ENCODE measurements at places on chromosomes 13 and 19.

GRCh38 chr13:33184112-33184490 lies 101.5 kb downstream of the STARD13 start:
- peak; percentile 36 for ATAC-seq

- ATAC-seq, result no peak
Measured at GRCh38 chr19:10510301-10510802, 6.9 kb downstream of the S1PR5 start.

- 0 out of 3 replicates have a peak, but pooled peaks have one; percentile 23 for ATAC-seq
Measured at GRCh38 chr13:40635315-40635995, 31.0 kb downstream of the FOXO1 start.

GRCh38 chr19:41449079-41449864 lies 6.3 kb downstream of the ERICH4 start:
- ATAC-seq, result peak; percentile 97

DNA sequence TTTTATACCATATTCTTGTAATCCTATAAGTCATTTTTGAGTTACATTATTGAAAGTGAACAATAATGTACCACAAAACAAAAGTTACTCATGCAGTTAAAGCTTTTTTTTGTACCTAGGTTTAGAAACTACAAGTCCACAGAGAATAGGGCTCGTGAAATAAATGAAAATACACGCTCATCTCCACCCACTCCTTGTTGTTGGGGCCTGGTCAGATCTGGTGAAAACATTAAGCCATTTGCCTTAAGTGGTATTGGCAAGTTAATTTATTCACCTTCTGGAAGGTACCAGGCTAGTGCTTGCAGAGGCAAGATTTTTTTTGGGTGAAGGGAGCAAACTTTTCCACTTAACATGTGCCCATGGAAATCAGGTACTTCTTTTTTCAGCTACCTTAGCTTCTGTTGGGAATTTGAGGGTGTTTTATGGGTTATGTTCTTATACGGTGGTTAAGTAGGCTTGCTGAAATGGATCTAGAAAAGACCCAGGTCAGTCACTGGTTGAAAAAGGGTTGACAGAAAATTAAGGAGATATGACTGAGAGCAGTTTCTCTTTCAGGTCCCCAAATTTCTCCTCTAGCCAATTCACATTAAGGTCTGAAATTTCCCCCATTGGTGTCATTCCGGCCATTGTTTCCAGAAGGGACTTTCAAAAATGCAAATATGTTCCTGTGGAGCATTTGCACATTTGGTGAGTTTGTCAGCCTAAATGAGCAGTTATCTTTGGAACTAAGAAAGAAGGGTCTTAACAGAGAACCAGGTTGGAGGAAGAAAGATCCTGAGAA lies 143.3 kb downstream of the KCNRG start:
- no peak for ATAC-seq

GRCh38 chr13:92804346-92804745 lies 422.3 kb upstream of the GPC6 start:
- no peak for ATAC-seq

GRCh38 chr19:14021474-14021873 lies 6.5 kb upstream of the RLN3 start:
- ATAC-seq, result no peak

Data from SK-N-SH treated with all-trans-retinoic acid at 6 μM for 48 hours (cell line).